ENCODE measurements at places on chromosomes 5 and 9.

GRCh38 chr5:142758062-142758795 is 11.9 kb upstream of the ARHGAP26 start:
- no peak for DNase-seq

DNA sequence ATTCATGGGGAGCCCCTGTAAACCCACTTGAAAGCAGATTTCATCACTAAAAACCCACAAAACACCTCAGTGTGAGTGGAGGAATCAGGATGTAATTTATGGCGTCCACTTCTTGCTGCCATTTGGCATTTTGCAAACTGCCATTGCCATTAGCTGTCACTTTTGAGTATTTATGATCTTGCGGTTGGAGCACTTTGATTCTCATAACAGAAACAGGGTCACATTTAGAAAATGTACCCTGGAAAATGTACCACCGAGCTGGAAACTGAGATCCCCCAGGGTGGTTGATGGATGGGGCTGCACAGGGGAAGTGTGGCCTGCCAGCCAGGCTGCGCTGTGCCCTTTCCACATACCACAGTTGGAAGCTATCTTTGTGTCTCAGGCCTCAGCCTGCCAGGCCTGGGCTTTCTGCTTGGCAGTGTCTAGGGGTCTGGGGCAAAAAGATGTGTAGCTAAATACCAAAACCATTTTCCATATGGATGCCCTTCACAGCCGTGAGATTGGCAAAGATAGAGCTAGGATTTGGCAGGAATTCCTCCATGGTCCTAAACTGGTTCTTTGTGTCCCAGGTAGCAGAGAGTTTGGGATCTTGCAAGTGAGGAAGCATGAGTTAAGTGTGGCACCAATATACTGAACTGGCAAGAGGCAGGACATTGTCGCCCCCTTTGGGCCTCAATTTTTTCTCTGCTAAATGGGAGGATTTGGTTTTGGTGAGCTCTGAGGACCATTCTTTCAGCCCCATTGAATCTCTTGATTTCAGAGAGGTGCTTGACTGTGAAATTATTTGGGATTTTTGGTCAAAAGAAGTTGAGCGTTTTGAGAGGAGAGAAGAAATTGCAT is 46.2 kb downstream of the GALNT10 start:
- no peak for DNase-seq

- no peak for DNase-seq
These were observed 5.9 kb downstream of the PDLIM7 start for GRCh38 chr5:177491429-177491945.

DNA sequence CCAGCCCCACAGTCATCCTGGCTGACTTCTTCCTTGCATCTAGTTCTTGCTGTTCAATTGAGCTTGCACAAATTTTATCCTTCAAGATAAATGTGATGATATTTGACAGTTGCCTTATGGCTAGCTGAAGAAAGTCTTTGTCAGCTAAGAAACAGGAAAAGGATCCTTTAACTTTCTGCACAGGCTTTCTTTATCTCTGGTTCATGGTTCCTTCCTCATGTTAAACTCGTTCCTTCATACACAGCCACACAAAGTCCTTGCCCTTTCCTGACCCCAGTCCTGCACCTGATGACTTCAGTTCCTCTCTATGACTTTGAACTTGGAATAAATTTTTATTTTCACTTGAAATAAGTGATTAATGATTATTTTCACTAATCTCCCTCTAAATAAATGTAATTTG is 132.5 kb upstream of the PRSS3 start:
- DNase-seq, result no peak

DNA sequence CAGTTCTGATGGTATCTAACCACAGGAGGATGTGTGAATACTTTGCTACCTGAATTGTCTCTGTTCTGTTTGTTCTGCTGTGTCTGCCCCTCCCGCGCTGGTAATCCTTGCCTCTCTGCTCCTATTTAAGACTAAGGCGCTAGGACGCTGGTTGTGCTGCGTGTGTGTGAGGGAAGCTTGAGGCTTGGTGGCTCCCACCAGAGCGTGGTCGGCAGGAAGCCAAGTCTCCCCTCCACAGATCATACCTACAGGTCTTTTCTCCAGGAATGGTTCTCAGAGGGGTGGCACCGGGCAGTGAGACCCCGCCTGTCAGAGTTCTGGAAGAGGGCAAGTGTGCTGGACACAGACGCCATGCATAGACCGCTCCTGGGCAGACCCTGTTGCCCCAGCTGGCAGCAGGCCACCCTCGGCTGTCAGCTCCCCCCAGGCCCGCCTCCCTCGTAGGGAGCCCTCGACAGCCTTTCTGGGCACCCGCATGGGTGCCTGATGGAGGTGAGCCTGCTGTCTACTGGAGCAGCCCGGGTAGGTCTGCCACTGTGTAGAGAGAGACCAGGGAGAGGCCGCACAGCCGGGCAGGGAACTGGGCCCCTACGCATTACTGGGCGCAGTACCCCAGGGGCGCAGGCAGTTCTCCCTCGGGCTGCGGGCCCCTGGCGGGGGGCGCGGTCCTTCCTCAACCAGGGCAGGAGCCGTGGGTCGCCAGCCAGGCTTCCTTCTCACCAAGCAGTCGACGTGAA is 53.4 kb upstream of the ROR2 start:
- no peak for DNase-seq

DNA sequence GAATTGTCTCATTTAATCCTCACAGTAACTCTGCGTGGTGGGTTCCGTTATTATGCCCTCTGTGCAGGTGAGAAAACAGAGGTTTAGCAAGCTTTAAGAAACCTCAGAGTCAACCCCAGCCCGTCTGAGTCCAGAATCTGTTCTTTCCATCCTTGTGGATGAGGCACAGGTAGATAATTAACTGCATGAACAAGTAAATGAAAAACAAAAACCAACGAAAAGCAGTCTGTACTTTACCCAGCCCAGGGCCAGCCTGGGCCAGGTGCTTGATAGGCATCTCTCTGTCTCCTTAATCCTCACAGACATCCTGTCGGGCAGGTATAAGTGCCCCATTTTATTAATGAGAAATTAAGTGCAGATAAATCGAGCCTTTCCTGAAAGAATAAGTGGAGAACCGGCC is 25.3 kb upstream of the CXCL14 start:
- peak; percentile 37 for DNase-seq

- no peak for DNase-seq
These were observed 91.0 kb upstream of the COL5A1 start for GRCh38 chr9:134550584-134550983.

Data from vagina (tissue), 2 donors.